ENCODE measurements at places on chromosomes 6 and 20. TPM values are rescaled to one million over a fixed set of nuclear protein-coding genes. Genes with fewer than 3 reads are reported as not detected.
A peak's percentile ranks its signal among the peaks of the same experiment; 100 is the strongest.

- no peak for DNase-seq
These were observed 1.3 kb downstream of the EPB41L2 start for GRCh38 chr6:131061751-131062119.

DNA sequence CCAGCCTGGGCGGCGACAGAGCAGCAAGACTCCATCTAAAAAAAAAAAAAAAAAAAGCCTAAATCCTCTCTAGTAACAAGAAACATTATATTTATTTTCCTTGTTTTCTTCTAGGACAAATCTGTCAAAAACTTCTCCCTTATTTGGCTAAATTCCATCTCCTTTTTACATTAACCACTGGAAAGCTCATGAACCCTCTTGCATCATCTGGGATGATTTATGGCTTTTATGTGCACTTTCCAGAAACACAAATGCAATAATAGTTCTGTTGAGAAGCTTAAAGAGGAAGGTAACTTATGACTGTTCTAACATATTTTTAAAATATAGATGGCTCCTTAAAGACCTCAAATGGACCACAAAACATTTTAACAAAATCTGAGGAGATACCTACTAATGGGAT lies 526.1 kb upstream of the SPTLC3 start:
- DNase-seq, result no peak

DNA sequence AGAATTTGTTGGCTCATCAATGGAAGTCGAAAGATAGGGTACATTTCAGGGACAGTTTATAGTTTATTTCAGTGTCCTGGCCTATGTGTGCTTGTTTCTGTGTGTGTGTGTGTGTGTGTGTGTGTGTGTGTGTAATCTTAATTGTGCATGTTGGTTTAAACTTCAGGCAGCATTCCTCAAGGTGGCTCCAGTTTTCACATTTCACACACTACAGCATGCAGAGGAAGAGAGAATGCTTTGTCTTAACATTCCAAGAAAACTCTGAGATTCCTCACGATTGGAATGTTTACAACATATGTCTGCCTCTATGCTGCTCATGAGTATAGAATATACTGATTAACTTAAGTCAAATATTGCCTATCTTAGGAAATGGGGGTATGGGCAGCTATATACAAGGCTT lies 332.6 kb upstream of the EPHA7 start:
- no peak for DNase-seq

DNA sequence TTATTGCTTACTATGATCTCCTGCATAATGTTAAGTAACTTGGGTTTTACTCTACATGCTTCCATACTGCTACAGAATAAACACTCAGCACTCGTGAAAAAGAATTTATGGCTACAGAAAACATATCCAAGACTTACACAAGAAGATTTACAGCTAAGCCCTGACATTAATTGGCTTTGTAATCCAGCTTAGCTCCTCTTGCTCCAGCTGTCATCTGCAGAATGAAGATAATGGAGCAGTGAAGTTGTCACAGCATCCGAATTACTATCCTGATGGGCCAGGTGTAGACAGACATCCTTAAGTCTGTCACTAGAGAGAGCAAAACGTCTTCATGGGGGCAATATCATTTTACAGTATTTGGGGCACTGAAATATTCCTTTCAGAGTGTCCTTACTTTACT lies 155.3 kb downstream of the PRKN start:
- DNase-seq, result no peak

- no peak for DNase-seq
These were observed 110.6 kb downstream of the SULF2 start for GRCh38 chr20:47674686-47675085.

DNA sequence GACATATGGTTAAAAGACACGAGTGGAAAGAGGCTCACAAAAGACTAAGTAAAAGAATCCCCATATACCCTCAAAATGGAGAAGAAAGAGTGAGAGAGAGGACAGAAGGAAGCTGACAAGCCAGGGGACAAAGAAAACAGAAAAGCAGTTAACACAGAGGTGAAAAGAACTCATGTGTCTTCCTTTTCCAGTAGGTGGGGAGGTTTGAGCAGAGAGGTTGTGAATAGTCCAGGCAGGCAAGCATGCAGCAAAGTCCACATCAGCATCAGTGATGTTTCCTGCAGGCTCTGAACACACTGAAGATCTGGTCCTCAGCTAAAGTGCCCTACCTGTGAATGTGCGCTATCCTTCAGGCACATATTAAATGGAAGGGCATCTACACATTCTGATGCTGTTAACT lies 196.5 kb upstream of the IRAK1BP1 start:
- DNase-seq, result no peak

DNA sequence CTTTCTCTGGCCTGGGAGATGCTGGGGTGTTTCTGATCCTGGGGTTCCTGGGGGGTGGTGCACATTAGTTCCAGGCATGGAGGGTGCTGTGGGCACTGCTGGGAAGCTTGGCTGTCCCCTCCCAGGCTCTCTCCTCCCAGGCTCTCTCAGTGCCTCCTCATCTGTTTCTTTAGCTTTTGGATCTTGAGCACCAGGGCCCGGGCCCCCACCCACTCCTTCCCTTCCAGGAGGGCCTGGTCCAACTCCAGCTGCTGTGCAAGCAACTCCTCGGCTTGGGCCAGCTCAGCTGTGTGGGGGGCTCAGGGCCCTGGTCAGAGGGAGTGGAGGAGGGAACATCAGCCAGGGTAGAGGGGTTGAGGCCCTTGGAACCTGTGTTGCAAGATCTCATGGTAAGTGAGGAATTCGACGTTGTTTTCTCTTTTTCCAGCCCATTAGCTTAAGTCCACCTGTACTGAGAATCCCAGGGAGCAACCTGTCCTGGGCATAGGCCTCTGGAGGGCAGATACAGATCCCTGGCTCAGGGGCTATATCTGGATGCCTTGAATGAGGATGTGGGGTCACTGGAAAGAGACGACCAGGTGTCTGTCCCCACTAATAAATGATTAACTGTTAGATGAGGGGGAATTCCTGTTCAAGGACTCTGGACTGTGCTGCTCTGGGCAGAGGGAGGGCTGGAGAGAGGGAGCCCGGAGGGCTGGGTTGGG lies 34.5 kb upstream of the HLA-A start:
- no peak for DNase-seq

DNA sequence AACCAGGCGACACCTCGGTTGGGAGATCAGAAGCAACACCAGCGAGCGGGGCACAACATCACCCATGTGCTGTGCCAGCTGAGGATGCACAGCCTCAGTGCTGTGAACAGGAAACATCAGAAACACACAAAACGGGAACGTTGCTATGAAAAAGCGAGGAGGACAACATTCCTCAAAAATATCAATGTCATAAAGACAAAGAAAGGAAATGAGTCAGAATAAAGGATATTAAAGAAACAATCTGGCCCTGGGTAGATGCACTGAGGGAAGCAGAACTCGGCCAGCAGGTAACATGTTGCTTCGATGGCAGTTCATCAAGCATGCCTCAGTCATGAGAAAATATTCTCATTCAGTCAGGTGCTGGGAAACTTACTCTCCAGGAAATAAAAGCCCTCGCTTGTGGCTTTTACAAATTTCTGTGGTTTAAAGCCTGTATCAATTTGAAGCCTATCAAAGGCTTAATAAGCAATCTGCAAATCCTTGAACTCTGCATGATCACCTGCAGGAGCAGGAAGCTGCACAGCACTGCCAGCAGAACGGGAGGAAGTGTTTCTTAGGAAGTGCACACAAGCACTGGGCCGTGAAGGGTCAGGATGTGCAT lies 77.5 kb downstream of the GINS1 start:
- DNase-seq, result peak; percentile 14

- DNase-seq, result no peak
These were observed 6.3 kb downstream of the PPP1R3G start for GRCh38 chr6:5091210-5092069.

- DNase-seq, result no peak
These were observed at the start of gene SLC32A1 for GRCh38 chr20:38723848-38724625. Gene SLC32A1, plus strand, starts transcription at chr20:38724486. Its CDS starts 239 bp downstream, at chr20:38724725.

GRCh38 chr6:42066156-42066675 lies 15.9 kb downstream of the TAF8 start:
- no peak for DNase-seq

- DNase-seq, result no peak
These were observed 675 bp downstream of the DSTN start for GRCh38 chr20:17570347-17571152.

- DNase-seq, result no peak
These were observed 793.4 kb downstream of the TENT5A start for GRCh38 chr6:80959034-80959433.

GRCh38 chr6:53373638-53374037 lies 24.9 kb upstream of the ELOVL5 start:
- DNase-seq, result no peak

GRCh38 chr6:97160280-97160679 lies 122.7 kb downstream of the MMS22L start:
- no peak for DNase-seq

DNA sequence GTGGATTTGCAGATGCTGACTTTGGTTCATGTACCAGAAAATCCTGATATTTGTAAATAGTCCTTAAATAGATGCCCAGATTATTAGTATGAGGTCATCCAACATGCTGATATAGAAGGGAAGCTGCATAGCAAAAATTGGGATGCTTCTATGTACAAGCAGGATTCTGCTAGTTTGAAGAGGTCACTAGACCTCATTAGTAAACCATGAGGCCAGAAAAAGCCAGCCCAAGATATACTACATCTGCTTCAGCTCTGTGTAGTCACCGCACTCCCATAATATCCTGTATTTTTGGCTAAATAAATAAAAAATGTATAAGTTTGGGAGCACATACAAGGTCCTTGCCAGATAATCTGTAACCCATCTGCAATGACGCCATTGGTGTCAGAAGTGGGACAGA lies 13.0 kb downstream of the PTPRT start:
- DNase-seq, result no peak

TCP11 gene
- not detected for total RNA-seq

CST2 gene
- total RNA-seq, result 7.0 TPM

PNPLA1 gene
- not detected for total RNA-seq

LBP gene
- total RNA-seq, result not detected

CTAGE9 gene
- not detected for total RNA-seq

SMOC2 gene
- not detected for total RNA-seq

RNF182 gene
- 8.1 TPM for total RNA-seq

SERINC1 gene
- total RNA-seq, result 130 TPM

CLPSL2 gene
- total RNA-seq, result not detected

GJE1 gene
- total RNA-seq, result not detected

OR12D3 gene
- total RNA-seq, result not detected
